ENCODE measurements at places on chromosomes 12 and 14.

- peak; percentile 47 for DNase-seq
Observed at GRCh38 chr14:75877292-75877691, 104.5 kb downstream of the TGFB3 start.

GRCh38 chr12:53766881-53767280 lies 15.1 kb upstream of the CISTR start:
- peak; percentile 10 for DNase-seq

- DNase-seq, result no peak
Observed at GRCh38 chr12:6219980-6220379, 19.8 kb downstream of the CD9 start.

DNA sequence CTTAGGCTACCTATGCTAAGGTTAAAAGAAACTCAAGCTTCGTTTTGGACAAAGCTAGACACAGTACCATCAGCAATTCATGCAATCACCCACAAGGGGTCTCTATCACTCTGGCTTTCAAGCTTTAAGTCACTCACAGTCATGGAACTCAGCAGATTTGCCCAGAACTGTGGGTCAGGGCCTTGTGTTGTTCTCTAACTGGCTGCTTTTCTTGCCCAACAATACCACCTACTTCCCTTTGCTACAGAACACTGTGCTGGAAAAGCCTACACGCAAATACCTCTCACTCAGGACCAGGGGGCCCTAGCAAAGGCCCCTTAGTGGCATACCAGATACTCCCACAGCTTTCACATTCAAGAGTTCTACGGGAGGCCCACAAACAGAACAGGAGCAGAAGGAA lies 9.1 kb downstream of the NEMP1 start:
- peak; percentile 51 for DNase-seq

GRCh38 chr12:117188961-117189724 lies 1.1 kb downstream of the FBXO21 start:
- DNase-seq, result no peak

- no peak for DNase-seq
Observed at GRCh38 chr14:20468764-20469241, 403 bp upstream of the PNP start.
